ENCODE measurements at places on chromosomes 6 and 20. TPM values are rescaled to one million over a fixed set of nuclear protein-coding genes. Genes with fewer than 3 reads are reported as not detected.

PGC gene
- not detected for total RNA-seq

BMP7 gene
- not detected for total RNA-seq

PDE10A gene
- total RNA-seq = 2.5 TPM

RAD21L1 gene
- not detected for total RNA-seq

C6orf15 gene
- not detected for total RNA-seq

TEAD3 gene
- 13.5 TPM for total RNA-seq

HLA-B gene
- total RNA-seq = 301 TPM

UST gene
- total RNA-seq = 18.2 TPM

SEMG1 gene
- not detected for total RNA-seq

ABHD12 gene
- 66.0 TPM for total RNA-seq

LST1 gene
- not detected for total RNA-seq

Measured in smooth muscle cell of trachea (primary cell).